ENCODE measurements at places on chromosomes 16 and 17.

DNA sequence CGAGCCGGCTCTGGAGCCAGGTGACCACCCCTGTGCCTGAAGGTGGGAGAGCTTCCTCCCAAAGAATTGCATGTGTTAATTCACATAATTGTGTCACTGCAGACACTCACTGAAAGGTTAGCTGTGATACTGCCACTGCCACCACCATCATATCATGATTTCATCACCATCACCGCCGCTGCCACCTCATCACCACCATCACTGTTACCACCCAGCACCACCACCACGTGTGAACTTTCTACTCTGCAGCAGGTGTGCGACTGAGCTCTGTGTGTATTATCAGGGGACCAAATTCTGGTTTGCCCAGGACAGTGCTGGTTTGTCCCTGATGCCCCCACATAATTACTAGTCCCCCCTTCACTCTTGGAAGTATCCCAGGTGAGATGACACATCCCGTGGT, 15.2 kb downstream of the BCAR1 start:
- no peak for DNase-seq

GRCh38 chr17:82000803-82001570, 21.7 kb downstream of the CENPX start:
- no peak for DNase-seq

GRCh38 chr17:8021565-8022359, 17.1 kb upstream of the ALOX15B start:
- DNase-seq, result no peak

GRCh38 chr16:78381060-78381459, 281.6 kb downstream of the WWOX start:
- DNase-seq, result no peak

GRCh38 chr16:78955206-78955605, 645.3 kb downstream of the MAF start:
- no peak for DNase-seq

DNA sequence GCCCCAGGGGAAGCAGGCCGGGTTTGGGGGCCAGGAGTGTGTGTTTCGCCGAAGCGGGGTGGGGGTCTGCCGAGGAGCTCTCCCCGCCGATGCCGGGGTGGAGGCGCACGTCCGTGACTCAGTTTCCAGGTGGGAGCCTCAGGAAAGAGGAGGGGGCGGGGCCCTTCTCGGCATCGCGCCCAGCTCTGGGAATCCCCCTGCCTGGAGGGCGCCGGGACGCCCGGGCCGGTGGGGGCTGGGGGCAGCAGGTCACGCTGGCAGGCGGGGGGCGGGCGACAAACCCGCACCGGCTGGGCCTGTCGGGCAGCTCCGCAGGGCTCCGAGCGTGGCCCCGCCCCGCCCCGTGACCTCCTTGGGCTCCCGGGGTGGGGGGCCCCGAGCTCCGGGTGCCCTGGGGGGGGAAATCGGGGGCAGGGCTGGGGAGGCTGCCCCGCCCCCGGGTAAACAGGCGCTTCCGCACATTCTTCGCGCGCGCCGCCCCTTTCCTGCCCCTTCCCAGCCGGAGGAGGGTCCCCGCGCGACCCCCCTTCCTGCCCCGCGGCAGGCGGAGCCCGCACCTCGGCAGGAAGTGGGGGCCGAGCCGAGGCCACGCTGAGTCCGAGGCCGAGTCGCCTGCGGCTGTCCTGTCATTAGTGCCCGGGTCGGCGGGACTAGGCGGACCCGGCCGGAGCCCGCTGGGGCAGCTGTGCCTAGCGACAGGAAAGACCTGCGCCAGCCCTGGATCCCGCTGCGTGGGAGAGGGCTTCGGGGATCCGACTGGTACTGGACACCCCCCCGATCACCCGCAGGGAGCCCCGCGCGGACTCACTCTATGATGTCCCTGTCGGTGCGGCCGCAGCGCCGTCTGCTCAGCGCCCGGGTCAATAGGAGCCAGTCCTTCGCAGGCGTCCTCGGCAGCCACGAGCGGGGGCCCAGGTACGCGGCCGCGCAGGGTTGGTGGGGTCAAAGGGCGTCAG, 9.3 kb downstream of the RIPOR1 start:
- peak; percentile 58 for DNase-seq

- DNase-seq, result no peak
These were observed 3.1 kb downstream of the SLC43A2 start for GRCh38 chr17:1625581-1625980.

- DNase-seq, result no peak
These were observed 33.8 kb upstream of the NF1 start for GRCh38 chr17:31060791-31061550.

DNA sequence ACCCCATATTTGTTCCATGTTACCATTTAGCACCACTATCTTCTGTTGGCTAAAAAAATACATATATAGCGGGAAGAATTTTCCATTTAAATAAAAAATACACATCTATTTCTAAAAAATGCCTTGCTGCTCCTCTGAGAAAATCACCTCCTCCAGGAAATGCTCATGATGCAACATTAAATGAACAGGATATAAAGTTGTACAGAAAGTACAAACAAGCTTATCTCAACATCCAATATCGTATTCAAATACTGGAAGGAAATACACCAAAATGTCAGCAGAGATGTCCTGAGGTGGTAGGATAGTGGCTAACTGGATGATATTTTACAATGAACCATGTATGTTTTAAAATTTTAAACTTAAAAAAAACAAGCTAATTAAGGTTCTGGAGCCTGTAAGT, 21.3 kb downstream of the GNA13 start:
- DNase-seq, result no peak

DNA sequence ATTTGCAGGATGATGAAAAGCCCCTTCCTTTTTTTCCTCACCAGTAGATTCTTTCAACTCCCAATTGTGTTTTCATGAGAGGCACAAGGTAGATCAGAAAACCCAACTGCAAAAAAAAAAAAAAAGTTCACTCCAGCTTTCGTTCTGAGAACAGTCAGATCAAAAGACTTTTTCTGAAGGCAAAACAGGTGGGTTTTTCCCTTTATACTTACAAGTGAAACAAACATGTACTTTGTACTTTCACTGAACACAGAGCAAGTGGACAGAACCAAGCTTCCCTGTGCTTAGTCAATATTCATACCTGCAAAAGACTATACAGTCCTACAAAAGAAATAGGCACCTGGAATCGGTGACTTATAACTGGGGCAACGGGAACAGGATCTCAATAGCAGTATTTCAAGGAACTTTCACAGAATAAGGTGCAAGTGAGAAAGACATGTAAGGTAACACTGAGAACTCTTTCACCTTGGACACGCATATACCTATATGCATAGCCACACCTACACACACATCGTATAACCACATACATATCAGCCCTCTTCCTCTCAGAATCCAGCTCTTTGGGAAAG, 54.1 kb downstream of the TOX3 start:
- DNase-seq, result no peak

DNA sequence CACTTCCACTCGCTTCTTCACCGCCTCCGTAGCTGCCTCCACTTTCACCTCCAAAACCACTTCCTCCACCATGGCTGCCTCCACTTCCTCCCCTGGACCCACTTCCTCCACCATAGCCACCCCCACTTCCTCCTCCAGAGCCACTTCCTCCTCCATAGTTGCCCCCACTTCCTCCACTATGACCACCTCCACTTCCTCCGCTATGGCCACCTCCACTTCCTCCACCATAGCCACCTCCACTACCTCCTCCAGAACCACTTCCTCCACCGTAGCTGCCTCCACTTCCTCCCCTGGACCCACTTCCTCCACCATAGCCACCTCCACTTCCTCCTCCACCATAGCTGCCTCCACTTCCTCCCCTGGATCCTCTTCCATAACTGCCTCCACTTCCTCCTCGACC, 4.5 kb downstream of the KRT9 start:
- no peak for DNase-seq

DNA sequence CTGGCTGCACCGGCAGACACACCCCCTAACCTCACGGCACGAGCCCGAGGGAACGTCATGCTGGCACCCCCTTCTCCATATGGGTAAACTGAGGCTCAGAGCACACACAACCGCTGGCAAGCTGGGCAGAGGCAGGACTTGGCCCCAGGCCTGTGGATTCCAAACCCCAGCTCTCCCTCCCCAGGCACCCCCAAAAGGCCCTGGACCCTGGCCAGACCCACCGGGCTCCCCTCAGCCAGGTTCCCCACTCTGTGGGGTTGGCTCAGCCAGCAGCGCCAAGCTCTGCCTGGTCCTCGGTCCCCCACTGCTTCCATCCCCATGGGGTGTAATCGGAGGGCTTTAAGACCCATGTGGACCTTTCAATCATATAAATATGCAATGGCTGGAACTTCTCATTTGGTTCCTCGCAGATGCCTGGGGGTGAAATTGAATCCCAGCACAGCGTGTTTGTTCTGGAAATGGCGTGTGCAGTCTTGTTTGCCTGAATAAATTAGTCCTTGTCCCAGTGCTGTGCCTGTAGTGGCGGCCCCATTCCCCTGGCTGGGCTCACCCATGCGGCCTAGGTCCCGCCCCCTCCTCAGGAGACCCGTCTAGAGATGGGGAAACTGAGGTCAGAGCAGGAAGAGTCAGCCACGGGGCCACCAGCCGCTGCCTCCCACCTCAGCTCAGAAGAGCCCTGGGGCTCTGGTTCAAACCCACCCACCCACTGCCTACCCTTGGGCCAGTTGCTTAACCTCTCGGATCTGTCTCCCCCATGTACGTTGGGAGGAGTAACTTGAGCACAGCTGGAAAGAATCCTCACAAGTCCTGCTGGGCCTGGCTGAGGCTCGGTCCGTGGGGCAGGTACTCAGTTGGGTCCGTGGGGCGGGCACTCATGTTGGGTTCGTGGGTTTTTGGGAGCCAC, 57.3 kb downstream of the ZFPM1 start:
- no peak for DNase-seq

- DNase-seq, result no peak
These were observed 40.1 kb downstream of the IRX3 start for GRCh38 chr16:54246454-54246821.

- no peak for DNase-seq
These were observed 823 bp upstream of the CD2BP2 start for GRCh38 chr16:30355954-30356308.

DNA sequence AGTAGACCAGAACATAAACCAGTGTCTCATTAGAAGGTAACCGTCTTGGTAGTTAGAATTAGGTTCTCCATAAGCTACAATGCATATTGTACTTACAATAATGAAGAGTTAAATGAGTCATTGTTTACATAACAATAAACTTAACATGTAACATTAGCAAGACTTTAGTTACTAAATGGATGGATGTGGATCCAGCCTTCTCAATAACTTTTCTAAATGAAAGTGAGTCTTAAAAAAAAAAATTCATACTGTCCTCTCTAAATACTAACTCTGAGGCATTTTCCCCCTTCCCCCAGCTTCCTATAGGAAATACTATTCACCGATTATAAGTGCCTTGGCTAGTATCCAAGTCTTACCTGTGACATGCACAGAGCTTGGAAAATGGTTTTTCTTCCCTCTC, 155.3 kb downstream of the CYB561 start:
- no peak for DNase-seq

GRCh38 chr16:86555704-86556075, 655 bp upstream of the MTHFSD start:
- DNase-seq, result no peak

GRCh38 chr17:71409137-71409536, 711.7 kb upstream of the SOX9 start:
- DNase-seq, result no peak

GRCh38 chr17:77756846-77757560, 201.5 kb upstream of the TNRC6C start:
- no peak for DNase-seq

- no peak for DNase-seq
These were observed 125.4 kb downstream of the MRTFB start for GRCh38 chr16:14196539-14196938.

DNA sequence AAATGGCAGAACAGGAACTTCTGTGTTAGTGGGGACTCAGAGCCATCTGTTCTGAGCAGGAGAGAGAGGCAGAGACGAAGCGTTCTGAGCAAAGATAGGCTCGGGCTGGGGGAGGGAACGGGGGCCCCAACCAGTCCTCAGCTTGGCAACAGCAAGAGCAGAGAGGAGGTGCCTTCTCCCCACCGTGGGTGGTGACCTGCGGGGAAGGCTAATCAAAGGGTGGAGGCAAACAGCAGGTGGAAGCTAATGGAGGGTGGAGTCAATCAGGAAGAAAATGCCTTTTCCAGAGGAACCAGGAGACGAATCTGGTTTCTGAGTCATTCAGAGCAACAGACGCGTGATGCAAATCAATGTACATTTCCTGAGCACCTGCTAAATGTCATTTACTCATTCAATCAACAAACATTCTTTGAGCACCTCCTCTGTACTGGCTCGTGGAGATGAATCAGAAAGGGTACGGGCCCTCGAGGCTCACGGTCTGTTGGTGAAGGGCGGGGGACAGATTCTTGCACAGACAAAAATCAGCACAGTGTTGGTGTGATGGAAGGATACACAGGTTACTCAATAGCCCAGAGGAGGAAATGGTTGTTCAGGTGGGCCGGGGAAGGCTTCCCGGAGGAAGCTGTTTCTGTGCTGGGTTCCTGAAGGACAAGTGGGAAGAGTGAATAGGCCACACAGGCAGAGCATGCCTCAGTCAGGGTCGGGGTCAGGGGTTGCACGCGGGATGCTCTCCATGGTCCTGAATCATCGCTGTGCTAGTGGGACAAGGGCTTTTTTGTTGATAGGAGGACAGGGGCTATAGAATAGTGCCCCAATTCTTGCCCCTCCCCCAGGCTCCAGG, 5.7 kb upstream of the SPNS2 start:
- no peak for DNase-seq

DNA sequence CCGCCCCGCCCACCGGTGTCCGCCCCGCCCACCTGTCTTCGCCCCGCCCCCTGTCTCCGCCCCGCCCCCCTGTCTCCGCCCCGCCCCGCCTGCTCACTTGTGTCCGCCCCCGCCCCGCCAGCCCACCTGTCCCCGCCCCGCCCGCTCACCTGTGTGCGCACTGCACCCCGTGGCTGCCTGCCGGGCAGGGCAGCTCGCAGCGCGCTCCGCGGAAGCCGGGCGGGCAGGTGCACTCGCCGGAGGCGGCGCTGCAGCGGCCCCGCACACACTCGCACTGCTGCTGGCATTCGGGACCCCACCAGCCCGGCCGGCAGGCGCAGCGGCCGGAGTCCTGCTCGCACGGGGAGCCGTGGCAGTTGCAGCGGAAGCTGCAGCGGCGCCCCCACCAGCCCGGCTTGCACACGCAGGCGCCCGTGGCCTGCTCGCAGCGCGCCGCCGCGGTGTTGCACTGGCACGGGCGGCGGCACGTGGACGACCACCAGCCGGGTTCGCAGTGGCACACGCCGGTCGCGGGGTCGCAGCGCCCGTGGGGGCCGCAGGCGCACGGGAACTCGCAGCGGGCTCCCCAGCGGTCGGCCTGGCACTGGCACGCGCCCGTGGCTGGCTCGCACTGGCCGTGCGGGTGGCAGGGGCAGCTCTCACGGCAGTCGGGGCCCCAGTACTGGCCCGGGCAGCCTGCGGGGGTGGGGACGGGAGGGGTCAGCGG, 2.1 kb downstream of the SCARF1 start:
- peak; percentile 60 for DNase-seq

All from activated naive CD4-positive, alpha-beta T cell treated with anti-CD3 and anti-CD28 coated beads, Interleukin-2, amount 50 U/mL, for 16 hours (primary cell).